Activated naive CD4-positive, alpha-beta T cell treated with anti-CD3 and anti-CD28 coated beads for 36 hours (primary cell): ENCODE measurements at places on chromosomes 5 and 9. TPM values are rescaled to one million over a fixed set of nuclear protein-coding genes. Genes with fewer than 3 reads are reported as not detected.
A peak's percentile ranks its signal among the peaks of the same experiment; 100 is the strongest.

DNA sequence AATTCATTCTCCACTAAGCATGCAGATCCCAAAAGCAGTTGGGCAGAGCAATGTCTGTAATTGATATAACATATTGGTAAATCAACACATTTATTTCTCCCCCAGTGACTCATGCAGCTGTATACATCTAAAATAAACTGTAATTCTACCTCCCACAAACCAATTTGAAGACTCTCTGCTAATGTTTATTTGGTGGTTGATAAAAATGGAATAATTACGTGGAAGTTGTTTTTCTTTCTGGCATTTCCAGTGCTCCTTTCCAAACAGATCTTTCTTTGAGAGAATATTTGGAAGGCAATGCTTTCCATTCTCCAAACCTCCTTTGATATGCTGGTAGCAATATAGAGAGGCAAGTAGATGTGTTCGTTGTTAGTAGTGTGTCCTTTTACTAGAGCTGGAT, 194.7 kb downstream of the CHSY3 start:
- no peak overlapping the region for H3K27ac ChIP-seq
- peaks cover 3% of the 10 kb centered on the region for H3K27me3 ChIP-seq
- no peaks in the 10 kb centered on the region for H3K36me3 ChIP-seq
- no peaks in the 10 kb centered on the region for H3K4me1 ChIP-seq
- H3K4me3 ChIP-seq = no peak overlapping the region
- DNase-seq = no peak

- H3K4me3 ChIP-seq = peak overlapping the region; percentile 69
- peak; percentile 60 for DNase-seq
- H3K27me3 ChIP-seq = no peaks in the 10 kb centered on the region
These were observed 85.7 kb upstream of the MELK start for GRCh38 chr9:36486933-36487481.

PHF24 gene
- total RNA-seq = not detected

TMEM174 gene
- not detected for total RNA-seq
